Left kidney (tissue), 8 donors: ENCODE measurements at places on chromosomes 5 and 9. TPM values are rescaled to one million over a fixed set of nuclear protein-coding genes. Genes with fewer than 3 reads are reported as not detected.

Gene IFNK
- polyA plus RNA-seq = not detected

Gene MEGF10
- 1.1 TPM for polyA plus RNA-seq

Gene CARD6
- polyA plus RNA-seq = 3.1 TPM

Gene IFNA21
- not detected for polyA plus RNA-seq

Gene PSD2
- 2.2 TPM for polyA plus RNA-seq

Gene ARSI
- 2.6 TPM for polyA plus RNA-seq

Gene PTGDS
- 61.3 TPM for polyA plus RNA-seq

Gene RNF14
- polyA plus RNA-seq = 66.6 TPM
